ENCODE measurements at places on chromosomes 4 and X.

GRCh38 chr4:163548481-163549243, 54.2 kb downstream of the TMA16 start:
- peak; percentile 62 for DNase-seq

GRCh38 chr4:109912706-109913595, at the start of gene EGF:
TSS of gene EGF (plus strand) at chr4:109912883. CDS start at chr4:109913336, 453 bp downstream.
- peak; percentile 78 for DNase-seq

- DNase-seq, result peak; percentile 17
These were observed 165.2 kb downstream of the SLC39A8 start for GRCh38 chr4:102180046-102180445.

DNA sequence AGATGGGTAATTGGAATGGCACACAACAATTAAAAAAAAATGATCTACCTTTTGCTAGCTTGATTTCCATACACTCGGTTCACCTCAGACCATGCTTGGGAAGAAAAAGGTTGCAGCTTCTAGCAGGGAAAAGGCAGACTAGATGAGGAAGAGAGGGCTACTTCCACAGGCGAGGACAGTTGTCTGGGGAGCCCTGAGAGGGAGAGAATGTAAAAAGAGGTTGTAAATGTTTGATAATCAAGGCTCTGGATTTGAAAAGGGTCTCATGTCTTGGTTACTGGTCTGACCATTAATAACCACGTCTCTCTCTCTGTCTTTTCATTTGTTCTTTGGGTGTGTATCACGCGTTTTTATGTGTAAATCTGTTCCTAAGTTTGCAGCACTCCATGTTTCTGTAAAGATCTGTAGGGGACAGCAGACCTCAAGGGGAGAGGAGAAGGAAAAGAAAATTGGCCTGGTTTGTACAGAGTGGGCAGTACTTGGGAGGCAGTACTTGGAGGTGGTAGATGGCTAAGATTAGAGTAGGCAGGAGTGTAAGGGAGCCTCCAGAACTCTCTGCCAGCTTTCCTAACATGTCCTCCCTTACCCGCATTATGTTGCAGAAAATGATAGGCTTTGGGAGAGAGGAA, 750 bp downstream of the ARMCX5 start:
- DNase-seq, result peak; percentile 47

- peak; percentile 81 for DNase-seq
These were observed 98.2 kb upstream of the PGRMC2 start for GRCh38 chr4:128385683-128386304.

DNA sequence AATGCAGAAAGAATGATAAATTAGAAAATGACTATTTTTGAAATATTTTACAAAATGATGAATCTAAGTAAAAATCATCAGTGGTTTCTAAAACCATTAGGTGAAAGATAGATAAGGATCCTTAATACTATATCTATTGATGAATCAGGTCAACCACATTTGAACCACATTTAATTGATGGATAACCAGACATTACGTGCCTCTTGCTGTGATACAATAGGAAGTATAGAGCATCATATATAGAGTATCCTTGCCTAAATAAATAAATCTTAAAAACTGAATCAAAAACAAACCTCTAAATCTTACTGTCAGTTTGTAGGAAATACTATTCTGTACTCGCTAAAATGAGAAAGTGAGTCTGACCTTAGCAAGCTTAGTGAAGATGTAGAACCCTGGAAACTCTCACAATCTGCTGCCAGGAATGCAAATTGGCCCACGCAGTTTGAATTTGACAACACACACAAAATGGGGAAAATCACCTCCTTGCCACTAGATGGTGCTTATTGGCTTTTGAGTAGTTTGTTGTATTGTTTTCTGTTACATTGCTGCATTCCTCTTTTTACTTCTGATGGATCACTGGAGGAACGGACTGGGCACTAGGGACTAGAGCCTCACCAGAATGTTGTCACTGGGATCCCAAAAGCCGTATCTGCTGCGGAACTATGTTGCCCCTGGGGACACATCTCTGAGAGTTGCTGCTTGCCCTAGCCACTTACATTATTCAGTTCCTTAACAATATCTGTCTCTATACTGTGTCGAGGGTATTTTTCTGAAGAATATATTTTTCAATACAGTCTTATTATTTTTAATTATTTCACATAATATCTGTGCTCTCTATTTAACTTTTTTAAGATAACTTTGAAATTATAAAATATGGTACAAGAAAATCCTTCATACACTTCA, 25.4 kb upstream of the SLAIN2 start:
- peak; percentile 72 for DNase-seq

GRCh38 chrX:79117078-79117477, 27.4 kb upstream of the GPR174 start:
- DNase-seq, result no peak

DNA sequence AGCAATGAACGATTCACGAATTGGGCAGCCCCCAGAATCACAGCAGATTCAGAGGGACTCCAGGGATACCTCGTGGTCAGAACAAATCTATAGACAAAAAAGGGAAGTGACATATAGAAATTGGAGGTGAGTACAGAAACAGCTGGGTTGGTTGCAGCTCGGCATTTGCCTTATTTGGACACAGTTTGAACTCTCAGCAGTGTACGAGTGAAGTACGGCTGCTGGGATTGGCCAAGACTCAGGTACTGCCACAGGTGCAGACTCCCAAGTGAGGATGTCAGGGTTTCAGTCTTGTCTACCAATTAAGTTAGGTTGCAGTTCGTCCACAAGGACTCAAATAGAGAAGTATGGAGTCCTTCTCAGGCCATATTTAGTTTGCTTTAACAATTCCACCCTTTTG, 28.2 kb downstream of the HTT-AS start:
- DNase-seq, result no peak

DNA sequence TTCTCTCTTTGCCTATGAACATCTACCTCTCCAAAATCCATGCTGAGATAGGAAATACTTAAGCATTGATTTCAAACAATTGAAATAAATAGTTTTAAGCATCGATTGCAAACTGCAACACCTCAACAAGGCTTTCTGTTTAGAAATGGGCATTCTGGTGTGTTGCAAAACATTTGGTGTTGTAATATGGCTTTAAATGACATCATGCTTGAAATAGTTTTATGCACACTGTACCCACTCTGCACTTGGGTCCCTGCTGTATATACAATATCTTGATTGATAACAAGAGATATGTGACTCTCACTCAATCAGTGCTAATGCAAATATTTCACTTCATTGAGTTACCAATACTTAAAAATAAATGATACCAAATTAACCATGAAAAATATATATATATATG, 964.9 kb upstream of the GRIA3 start:
- DNase-seq, result no peak

DNA sequence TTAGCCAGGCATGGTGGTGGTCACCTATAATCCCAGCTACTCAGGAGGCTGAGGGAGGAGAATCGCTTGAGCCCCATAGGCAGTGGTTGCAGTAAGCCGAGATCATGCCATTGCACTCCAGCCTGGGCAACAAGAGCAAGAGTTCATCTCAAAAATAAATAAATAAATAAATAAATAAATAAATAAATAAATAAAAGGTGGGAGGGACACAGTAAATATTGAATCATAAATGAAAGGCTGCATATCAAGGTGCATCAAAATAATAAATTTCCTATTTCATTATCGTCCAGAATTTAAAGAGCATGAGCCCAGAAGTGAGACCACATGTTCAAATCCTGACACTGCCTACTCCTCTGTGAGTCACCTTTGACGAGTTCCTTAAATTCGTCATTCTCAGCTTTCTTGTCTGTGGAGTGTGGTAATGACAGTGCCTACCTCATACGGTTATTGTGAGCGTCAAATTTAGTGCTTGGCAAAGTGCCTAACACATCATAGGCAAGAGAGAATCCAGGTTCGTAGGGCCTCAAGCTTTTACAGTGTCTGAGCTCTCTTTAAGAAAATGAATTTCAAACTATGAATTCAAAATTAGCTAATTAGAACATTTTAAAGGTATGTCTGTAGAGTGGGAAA, 49.9 kb downstream of the IL15 start:
- DNase-seq, result peak; percentile 30

DNA sequence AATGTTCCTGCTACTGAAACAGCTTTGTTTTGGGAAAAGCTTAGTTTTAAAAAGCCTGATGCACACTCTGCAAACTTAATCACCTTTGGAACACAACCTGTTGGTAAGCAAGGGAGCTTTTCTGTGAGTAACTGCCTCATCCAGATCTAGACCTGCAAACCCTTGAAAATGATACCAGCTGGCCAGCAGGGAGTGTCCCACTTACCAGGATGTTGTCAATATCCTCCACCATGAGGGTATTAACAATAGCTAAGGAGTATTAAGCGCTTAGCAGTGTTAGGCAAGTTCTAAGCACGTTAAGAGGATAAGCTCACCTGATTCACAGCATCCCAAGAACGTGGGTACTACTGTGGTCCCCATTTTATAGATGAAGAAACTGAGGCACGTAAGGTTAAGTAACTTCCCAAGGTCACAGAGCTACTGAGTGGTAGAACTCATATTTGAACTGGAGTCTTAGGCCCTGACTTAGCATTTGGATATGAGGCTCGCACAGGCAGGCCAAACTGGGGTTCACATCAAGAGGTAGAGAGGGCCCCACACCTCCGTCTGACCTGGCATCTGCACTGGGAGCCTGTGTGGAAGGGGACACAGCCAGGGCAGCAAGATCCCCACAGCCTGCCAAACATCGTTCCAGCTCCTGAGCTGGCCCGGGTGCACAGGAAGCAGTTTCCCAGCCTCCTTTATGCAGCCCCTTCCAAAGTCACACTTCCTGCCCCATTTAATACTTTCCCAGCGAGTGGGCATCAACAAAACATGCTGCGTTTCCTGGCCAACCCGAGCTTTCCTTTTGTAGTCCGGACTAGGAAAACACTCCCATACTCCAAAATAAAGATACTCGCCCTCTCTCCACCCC, 32.7 kb downstream of the IRF2 start:
- DNase-seq, result peak; percentile 67

DNA sequence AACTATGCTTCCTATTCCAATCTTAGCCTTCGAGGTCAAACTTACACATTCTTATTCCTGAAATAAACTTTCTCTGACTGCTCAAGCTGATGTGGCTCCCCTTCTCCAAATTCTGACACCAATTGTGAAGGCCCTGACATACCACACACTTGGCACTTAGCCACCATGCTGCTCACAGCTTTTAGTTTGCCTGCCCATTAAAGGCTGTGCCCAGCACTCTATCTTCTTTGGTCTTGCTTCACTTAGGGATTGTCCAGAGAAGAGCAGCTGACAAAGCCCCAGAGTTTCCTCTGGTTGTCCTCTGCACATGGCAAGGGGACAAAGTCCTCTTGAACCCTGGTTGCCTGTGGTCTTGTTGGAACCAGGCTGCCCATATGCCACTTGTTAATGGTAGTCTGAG, 126.1 kb downstream of the ARHGEF9 start:
- DNase-seq, result peak; percentile 73

DNA sequence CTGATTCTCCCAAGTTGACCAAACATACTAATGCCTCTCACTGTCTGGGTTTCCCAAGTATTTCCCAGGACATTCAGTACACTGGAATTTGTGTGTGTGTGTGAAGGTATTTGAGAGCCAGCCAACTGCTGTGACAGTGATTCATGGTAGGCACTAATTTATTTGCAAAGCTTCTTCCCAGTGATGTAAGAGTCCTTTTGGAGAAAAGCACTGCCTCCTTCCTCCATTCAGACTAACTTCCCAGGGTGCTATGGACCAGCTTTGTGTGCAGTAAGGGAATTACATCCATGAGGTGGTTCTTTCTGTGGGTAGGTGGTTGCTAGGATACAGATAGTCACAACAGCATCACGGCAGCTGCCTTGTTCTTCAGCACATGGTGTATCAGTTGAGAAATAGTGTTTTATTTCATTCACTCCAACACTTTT, 8.7 kb downstream of the EGF start:
- peak; percentile 98 for DNase-seq

DNA sequence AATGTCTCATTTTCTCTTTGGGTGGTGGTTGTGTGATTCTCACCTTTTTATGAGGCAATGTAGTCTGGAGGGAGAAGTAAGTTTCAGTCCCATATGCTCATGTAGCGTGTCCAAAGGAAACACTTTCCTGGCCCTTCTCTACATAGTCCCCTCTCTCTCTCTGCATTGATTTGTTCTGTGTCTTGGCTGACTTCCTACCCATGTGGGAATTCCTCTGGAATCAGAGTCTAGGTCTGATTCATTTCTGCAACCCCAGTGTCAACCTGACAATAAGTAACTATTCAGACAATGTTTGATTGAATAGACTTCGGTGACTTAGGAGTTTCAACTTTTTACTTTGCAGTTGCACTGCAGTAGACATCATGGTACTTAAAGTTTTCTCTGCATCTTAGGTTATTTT, 2.7 kb upstream of the ALAS2 start:
- DNase-seq, result no peak

GRCh38 chrX:150544222-150544787, 24.1 kb upstream of the MTM1 start:
- peak; percentile 15 for DNase-seq

DNA sequence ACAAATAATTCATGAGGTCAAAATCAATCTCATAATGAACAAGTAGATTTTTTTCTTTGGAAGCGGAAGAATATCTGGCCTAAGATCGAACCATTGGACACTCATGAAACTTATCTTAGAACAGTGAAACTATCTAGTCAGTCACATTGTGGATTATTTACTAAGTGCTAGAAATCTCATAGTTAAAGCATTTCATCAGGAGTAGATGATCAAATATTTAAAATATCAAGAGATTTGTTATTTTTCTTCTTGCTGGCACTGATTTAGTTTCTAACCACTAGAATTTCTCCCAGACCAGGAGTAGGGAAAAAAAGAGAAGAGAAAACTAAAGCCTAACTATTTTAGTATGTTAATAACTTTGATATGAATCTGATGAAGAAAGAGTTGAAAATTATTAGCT, 105.5 kb downstream of the SHROOM3 start:
- DNase-seq, result peak; percentile 60

DNA sequence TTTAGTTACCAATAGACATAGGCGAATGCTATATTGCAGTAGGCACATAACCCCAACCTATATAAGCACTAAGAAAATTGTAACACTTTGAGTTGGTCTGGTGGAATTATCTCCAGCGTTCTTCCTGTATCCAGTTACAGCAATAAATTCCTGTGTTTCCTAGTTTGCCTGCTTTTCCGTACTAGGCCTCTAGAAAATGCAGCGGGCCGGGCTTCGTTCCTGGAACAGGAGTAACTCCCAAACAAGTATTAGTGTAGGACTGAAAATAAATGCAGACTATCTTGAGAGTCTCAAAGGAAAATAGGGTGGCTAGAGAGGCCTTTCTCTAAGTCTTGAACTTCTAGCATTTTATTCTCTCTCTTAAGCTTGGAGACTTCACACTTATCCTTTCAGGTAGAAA, 159.8 kb downstream of the OR13H1 start:
- DNase-seq, result no peak

DNA sequence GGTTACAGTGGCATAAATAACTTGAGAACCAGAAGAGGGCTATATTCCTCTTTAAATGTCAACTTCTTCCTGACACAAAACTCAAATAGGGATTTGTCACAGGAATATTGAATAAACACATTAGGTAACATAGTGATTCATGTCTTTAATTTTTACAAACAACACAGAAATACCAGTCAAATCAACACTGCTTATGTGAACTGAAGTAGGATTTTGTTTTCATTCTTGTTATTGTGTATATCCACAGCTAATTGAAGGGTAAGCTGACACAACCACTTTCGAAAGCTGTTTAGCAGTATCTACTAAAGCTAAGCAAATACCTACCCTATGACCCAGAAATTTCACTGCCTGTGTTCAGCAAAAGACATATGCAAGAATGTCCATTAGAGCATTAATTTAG, 120.4 kb upstream of the EOLA2 start:
- no peak for DNase-seq

All from EH (cell line).